Dermis blood vessel endothelial cell (primary cell): ENCODE measurements at places on chromosomes 4 and X. TPM values are rescaled to one million over a fixed set of nuclear protein-coding genes. Genes with fewer than 3 reads are reported as not detected.

Gene GAB3
- 12.1 and 14.1 TPM in 2 replicates for total RNA-seq

Gene MTMR8
- total RNA-seq: 0.17 and 0.84 TPM in 2 replicates

Gene ZAR1
- total RNA-seq: not detected in 2 replicates

Gene DRP2
- total RNA-seq: 0.05 TPM in 1 of 2 replicates, not detected in the other

Gene HSFX2
- total RNA-seq: 0.37 TPM in 1 of 2 replicates, not detected in the other

Gene RRH
- not detected in 2 replicates for total RNA-seq

Gene TDO2
- total RNA-seq: not detected in 2 replicates

Gene SPARCL1
- total RNA-seq: 158 and 779 TPM in 2 replicates

Gene ACE2
- under 0.01 TPM in 1 of 2 replicates, not detected in the other for total RNA-seq

Gene CT45A1
- not detected in 2 replicates for total RNA-seq

Gene AADAT
- 1.3 and 1.5 TPM in 2 replicates for total RNA-seq

Gene IL1RAPL2
- not detected in 2 replicates for total RNA-seq

Gene DUSP21
- total RNA-seq: not detected in 2 replicates

Gene MAOB
- 0.23 TPM in 1 of 2 replicates, not detected in the other for total RNA-seq

Gene EXOC1L
- total RNA-seq: not detected in 2 replicates

Gene RGN
- total RNA-seq: 0.34 and 0.42 TPM in 2 replicates

Gene PPAT
- total RNA-seq: 16.8 and 18.3 TPM in 2 replicates

Gene MAGEB1
- total RNA-seq: not detected in 2 replicates

Gene AFF2
- under 0.01 TPM in 1 of 2 replicates, not detected in the other for total RNA-seq

Gene USP27X
- 2.7 and 3.7 TPM in 2 replicates for total RNA-seq
